Fibroblast of gingiva (primary cell): ENCODE measurements at places on chromosomes 3 and 15.
A peak's percentile ranks its signal among the peaks of the same experiment; 100 is the strongest.

- DNase-seq, result no peak
These were observed 328.9 kb upstream of the RBMS3 start for GRCh38 chr3:28951772-28952556.

GRCh38 chr3:42605546-42606173 lies 5.2 kb downstream of the NKTR start:
- no peak for DNase-seq

GRCh38 chr3:187997490-187997889 lies 156.5 kb upstream of the LPP start:
- no peak for DNase-seq

GRCh38 chr3:156317462-156318074 lies 197.2 kb downstream of the KCNAB1 start:
- DNase-seq, result no peak

DNA sequence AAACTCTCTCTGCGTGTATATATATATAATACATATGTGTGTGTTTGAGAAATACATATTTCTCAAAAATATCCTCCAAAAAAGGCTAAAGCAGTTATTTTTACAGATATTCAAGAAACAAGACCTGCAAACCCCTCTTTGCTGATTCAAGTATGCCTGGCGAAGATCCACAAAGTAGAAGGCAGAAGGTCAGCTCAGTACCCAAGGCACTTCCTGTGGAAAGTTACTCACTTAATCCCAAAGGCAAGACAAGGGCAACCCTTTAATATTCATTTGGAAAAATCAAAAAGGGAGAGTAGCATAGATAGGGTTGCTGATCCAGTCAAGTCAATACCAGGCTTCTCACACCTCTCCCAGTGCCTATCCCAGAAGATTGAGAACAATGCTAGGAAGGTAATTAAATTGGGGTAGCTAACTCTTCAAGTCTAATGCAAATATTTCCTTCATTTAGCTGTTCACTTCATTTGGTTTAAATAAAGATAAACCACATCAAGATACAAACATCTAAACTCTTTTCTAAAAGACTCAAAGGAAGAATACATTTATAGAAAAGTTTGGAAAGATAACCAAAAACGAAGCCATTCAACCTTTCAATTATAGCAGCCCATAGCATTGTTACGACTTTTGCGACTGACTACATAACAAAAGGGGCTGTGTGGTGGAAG lies 7.2 kb downstream of the COX17 start:
- no peak for DNase-seq

DNA sequence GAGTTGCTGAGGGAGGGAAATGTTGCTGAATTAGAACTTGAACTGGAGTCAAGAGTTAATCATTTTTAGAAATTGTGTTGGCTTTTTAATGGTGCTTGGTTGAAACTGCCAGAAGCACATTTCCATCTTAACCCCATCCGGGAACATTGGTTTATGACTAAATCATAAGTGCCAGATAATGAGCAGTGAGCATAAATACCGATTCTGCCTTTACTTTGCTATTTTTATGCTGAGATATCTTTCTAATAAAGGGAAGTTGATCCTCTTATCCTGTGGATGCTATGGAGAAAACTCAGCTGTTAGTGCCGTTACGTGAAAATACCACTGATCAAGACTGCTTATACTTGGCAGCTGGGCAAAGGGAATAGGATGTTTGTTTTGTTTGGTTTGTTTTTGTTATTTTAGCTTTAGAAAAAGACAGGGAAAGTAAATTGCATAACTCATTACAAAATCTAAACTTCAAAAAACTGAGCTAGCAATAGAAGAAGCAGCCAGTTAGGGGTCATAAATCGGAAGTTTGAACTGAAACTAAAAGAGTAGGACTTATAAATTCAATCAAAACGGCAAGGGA lies 813.1 kb downstream of the NAALADL2 start:
- DNase-seq, result peak; percentile 67

DNA sequence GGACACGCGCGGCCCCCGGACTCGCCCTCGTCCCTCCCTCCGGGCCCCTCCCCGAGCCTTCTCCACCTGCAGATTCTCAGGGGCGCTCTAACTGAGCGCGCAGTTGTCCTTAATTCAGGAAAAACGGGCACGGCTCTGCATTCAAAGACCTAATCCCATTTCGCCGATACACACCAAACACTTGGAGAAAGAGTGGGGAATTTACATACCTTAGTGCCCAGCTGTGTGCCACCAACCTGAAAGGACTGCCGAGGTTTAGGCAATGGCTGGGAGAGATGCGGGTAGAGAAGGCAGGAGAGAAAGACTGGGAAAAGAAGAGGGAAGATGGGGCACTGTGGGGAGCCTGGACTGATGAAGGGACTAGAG lies 21.8 kb downstream of the IGDCC3 start:
- no peak for DNase-seq

- DNase-seq, result no peak
These were observed 235.3 kb upstream of the SETMAR start for GRCh38 chr3:4067893-4068292.
